ENCODE measurements at places on chromosomes 4 and X. TPM values are rescaled to one million over a fixed set of nuclear protein-coding genes. Genes with fewer than 3 reads are reported as not detected.

The P2RY4 gene
- total RNA-seq, result 0.13 TPM

The DIPK2B gene
- total RNA-seq, result 1.0 TPM

The PAGE2B gene
- not detected for total RNA-seq

The ELOVL6 gene
- 15.2 TPM for total RNA-seq

The SERPINA7 gene
- not detected for total RNA-seq

The PAGE4 gene
- total RNA-seq, result not detected

The CSN1S1 gene
- total RNA-seq, result not detected
